ENCODE measurements at places on chromosomes 6 and 20. TPM values are rescaled to one million over a fixed set of nuclear protein-coding genes. Genes with fewer than 3 reads are reported as not detected.

GRCh38 chr6:106746652-106747051, 117.3 kb downstream of the QRSL1 start:
- no peaks in the 10 kb centered on the region for H3K4me1 ChIP-seq
- no peak overlapping the region for H3K4me3 ChIP-seq
- H3K27ac ChIP-seq: no peak overlapping the region
- peaks cover 16% of the 10 kb centered on the region for H3K27me3 ChIP-seq

Gene SYNDIG1
- total RNA-seq: not detected

Gene UNC5CL
- total RNA-seq: 0.93 TPM

Gene GRIK2
- total RNA-seq: not detected

- no peak overlapping the region for H3K4me3 ChIP-seq
- no peak for DNase-seq
- no peaks in the 10 kb centered on the region for H3K27me3 ChIP-seq
- no peaks in the 10 kb centered on the region for H3K36me3 ChIP-seq
- no peaks in the 10 kb centered on the region for H3K4me1 ChIP-seq
Measured at GRCh38 chr20:24059174-24059573, 70.6 kb upstream of the GGTLC1 start.

DNA sequence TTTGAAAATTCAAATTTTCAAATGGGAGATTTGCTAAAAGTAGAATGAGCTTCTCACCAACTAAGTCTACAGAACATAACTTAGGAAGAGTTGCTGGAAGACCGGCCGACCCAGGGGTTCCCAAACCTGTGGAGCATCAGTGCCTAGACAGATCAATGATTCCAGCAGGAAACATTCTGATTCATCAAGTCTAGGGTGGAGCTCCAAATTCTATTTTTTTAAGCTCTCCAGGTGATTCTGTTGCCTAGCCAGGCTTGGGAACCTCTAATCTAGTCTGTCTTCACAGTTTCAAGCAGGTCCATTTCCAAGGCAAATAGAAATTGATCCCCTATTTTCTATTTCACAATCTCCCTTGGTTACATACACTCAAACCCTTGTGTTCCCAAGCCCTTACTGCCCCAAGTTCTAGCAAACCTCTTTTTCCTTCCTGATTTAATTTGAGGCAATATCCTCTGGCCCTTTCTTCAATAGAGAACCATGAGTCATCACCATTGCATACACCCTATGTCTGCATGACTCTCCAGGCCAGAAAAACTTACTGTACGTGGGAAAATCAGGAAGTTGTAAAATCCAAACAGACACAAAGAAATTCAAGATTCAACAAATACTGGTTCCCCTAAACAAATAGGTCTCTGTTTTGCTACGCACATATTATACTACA, 8.9 kb downstream of the ATXN1 start:
- no peak overlapping the region for H3K4me3 ChIP-seq
- peaks cover 74% of the 10 kb centered on the region for H3K36me3 ChIP-seq
- no peak for DNase-seq
- peak overlapping the region; percentile 78 for H3K27ac ChIP-seq

Data from activated T-helper 1 cell treated with anti-CD3 and anti-CD28 coated beads, Interleukin-12 subunit alpha, Interleukin-12 subunit beta, Interleukin-2, Interleukin-4 antibody, amounts not matched to agents 30 ng/mL and 10 ng/mL and 1 ng/mL, durations not matched to agents 14 hours and 24 hours and 36 hours (primary cell).